ENCODE measurements at places on chromosomes 7 and 10.

- peak; percentile 9 for DNase-seq
Observed at GRCh38 chr10:89793649-89794254, 92.4 kb downstream of the KIF20B start.

DNA sequence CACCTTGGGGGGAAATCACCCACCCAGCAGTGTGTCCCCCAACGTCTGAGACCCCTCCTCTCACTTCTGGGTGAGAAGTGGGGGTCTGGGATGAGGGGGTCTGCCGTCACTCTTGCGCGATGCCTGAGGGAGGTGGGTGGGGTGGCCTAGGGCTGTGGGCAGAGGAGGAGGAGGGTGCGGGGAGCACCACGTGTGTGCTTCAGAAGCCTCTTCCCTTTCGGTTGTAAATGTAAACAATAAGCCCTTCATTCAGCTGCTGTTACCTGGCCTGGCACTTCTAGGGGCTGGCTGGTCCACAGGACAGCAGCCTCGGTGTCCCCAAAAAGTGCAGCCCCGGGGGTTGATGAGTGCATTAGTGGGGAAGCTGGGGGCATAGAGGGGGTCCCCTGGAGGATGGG is 1.3 kb downstream of the CLIP2 start:
- DNase-seq, result no peak

DNA sequence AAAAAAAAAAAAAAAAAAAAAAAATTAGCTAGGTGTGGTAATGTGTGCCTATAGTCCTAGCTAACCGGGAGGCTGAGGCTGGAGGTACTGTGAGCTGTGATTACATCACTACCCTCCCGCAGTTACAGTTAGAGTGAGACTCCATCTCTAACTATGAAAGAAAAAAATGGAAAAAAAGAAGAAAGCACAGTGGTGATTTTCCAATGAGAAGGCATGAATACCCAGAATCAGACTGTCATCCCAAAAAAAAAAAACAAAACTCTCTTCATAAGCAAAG is 269.9 kb upstream of the MKLN1 start:
- DNase-seq, result no peak

DNA sequence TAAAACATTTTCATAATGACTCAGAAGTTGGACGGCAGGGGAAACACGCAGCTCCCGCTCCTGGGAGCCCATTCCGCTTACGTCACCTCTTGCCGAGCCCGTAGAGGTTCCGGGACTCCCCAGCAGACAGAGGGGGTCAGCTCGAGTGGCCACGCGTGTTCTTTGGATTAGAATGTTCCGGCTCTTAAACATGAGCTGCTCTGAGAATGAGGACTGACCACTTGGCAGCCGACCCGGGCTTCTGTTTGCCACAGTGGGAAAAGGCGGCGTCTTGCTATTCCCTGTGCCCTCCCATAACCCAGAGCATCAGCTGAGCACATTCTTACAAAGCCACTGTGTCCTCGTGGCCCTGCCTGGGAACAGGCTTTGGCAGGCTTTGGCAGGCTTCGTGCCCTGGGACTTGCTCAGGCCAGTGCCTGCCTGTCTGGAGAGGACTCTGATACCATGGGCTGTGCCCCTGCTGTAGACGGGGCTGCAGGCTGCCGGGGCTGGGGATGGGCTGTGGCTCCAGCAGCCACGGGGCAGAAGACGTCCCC is 40.1 kb downstream of the PFKP start:
- no peak for DNase-seq

DNA sequence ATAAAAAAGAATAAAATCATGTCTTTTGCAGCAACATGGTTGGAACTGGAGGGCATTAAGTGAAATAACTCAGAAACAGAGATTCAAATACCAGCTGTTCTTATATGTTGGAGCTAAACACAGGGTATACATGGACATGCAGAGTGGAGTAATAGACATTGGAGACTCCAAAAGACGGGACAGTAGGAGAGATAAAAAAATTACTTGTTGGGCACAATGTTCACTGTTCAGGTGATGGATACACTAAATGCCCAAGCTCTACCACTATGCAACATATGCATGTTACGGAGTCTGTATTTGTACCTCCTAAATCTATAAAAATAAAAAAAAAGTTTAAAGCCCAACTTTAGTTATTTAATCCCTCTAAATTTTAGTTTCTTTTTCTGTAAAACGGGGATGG is 184.6 kb upstream of the TPK1 start:
- no peak for DNase-seq

DNA sequence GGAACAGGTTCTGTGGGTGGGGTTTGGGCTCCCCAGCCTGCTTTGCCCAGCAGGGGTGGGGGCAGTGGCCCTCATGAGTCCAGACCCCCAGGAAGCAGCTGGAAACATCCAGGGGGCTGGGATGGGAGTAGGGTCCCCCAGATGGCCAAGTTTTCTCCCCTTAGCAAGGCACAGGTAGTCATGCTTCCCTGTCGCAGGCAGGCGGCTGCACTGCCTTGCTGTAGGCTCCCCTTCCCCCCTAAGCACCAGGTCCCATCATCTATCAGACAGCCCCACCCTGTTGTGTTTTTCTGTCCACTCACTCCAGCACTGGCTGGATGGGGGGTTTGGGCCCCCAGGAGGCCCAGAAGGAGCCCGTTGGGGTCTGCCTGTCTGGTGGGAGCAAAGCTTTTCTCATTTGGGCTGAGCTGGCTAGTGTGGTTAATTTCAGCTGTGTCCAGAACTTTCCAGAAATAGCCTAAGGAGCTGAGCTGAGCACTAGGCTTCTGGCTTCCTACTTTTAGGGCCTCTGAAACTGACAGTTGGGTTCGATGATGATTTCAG is 7.9 kb downstream of the BRI3 start:
- DNase-seq, result no peak

DNA sequence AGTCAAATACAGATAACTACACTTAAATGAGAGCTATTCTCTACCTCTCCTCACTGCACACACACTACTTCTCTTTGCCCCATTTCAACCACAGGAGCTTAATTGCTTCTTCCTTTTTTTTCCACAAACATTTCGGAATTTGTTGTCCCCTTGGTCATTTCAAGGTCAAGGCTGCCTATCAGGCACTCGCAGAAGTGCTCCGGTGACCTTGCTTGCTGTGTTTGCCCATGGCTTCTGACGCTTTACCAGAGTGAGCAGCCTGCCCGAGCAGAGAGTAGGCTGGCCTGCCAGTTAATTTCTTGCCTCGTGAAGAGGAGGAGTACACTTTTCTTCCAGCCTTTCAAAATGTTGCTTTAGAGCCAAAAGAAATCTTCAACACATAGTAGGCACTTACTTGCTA is 297.1 kb upstream of the LRGUK start:
- no peak for DNase-seq

- DNase-seq, result no peak
Observed at GRCh38 chr7:116653646-116654045, 18.4 kb upstream of the MET start.

- no peak for DNase-seq
Observed at GRCh38 chr10:112227331-112227987, 43.9 kb upstream of the GPAM start.

DNA sequence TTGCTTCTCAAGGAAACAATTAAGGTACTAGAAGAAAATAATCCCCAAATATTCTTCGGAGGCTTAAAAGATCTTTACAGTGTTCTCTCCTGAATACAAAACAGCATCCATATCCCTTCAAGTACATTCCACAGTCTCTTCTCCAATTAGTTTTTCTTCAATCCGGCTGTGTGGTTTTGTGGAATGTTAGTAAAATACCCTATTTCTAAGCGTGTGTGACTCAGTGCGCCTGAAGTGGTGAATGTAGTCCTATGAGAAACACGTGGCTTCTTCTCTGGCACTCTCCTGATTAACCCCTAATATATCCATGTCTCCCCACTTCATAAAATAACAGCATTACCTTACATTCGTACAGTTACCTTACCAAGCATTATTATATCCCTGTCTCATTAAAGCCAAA is 570.2 kb downstream of the ARL4A start:
- no peak for DNase-seq

DNA sequence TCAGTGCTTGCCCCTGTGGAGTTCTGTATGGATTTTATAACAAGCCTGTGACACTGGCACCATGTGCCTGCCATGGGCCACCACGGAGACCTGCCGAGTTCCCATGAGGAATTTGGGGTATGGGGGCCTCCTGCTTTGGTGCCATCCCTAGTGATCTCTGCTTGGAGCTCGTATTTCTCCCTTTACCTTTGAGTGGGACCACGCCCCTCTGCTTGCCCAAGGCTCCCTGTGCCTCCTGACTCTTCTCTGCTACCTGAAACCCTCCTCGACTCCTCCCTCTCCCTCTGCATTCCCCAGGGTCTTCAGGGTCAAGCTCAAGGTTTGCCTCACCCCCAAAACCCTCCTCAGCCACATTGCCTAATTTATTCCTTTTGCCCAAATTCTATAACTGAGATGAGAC is 225.0 kb downstream of the BUB3 start:
- no peak for DNase-seq

DNA sequence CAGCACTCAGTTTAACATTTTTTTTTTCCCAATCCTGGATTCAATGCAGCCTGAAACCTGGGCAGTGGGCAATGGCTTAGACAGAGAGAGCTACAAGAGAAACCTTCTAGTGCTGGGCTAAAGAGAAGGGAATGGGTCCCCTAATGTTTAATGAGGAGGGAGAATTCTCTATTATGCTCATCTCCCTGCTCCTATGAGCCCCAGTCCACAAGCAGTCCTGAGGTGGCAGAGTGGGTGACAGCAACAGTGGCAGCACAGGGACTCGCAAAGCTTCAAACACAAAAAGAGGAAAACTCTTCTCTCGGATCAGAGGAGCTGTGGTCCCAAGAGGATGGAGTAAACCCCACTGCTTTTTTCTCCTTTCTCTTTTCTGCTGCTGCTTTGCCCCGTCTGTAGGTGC is 36.5 kb downstream of the COBL start:
- DNase-seq, result no peak

- no peak for DNase-seq
Observed at GRCh38 chr10:35448687-35449662, 112.7 kb downstream of the CCNY start.

DNA sequence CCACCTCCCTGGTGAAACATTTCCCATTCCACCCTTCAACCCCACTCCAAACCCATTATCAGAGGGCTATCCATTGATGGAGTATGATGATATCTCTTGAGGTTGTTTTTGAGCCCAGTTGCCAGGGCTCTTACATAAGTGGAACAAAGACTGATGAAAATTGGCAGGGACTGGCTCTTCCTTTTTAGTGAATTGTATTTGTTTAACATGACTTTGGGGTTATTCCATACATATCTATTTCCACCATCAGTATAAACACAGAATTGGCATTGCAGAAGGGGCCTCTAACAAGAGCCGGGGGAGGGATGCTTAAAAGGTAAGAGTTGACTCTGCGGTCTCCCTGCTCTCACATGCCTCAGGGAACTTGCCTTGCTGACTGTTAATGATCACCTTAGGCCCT is 28.9 kb downstream of the FZD1 start:
- no peak for DNase-seq

DNA sequence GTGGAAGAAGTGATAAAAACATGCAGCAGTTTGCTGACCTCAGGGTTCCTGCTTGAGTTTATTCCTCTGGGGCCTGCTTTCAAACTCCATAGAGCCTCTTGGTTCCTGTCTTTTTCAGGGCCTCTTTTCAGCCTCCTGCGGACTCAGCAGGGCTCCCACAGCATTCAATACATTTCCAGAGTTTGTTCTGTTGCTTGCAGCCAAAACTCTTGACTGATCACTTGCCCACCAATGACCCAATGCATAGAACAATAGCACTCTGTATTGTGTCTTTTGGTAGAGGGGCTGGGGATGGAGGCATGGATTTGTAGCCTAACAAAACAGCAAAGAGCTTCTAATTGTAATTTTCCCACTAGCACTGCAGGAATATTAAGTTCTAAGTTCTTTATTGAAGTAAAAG is 50.8 kb upstream of the CREB5 start:
- no peak for DNase-seq

GRCh38 chr7:21300692-21301091 is 127.2 kb upstream of the SP4 start:
- DNase-seq, result no peak

DNA sequence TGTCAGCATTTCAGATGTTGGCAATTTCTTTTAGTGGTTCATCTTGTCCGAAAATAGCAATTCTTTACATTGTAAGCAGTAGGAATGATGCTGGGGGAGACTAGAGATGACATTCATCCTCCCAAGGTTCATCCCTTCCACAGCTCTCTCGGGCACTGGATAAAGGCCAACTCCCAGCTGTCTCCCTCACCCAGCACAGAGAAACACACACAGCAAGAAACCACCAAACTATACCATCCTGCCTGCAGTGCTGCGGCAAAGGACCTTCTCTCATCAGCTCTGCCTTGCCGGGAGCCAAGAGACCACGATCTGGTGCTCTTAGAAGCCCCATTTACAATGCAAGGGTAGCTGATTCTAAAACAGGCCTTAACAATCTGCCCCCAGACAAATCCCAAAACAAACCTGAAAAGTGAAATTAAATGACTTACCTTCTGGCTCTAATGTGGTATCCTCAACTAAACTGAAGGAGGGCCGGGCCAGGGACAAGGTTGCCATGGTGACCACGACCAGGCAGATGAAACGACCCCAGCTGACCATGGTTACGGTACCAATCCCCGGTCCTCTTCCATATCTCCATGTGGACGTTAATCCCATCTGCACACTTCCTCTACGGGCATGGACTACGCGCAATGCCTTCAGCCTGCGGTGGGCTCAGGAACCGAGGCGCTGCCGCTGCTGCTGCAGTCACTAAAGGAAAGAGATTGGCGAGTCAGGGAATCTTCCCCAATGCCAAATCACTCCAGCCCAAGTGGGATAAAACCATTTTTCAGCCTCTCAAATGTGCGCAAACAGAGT is 4.8 kb downstream of the FGFR2 start:
- DNase-seq, result no peak

DNA sequence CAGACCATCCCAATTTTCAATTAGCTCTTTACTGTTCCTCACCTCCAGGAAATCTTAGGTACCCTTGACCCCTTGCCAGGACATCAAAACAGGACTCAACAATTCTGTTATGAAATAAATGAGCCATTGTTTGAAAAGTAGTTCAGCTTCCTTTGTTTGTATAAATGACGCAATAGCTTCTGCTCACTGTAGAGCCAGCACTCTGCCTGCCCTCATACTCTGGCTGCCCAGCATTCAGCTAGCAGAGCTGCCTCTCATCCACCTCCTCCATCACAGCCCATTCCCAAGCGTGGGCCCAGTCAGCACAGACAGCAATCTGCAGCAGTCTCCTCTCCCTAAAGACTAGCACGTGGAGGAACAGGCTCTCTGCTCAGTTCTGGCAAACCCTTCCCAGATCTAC is 478.6 kb downstream of the GRID1 start:
- no peak for DNase-seq

GRCh38 chr10:129964611-129965424 is 744 bp upstream of the EBF3 start:
- DNase-seq, result no peak

- no peak for DNase-seq
Observed at GRCh38 chr10:112716076-112716475, 234.0 kb upstream of the TCF7L2 start.
